Hematopoietic multipotent progenitor cell treated with erythropoietin and hydrocortisone succinate and interleukin-3 and kit ligand, for 4 days (in vitro differentiated cells): ENCODE measurements at places on chromosomes 7 and 10.
A peak's percentile ranks its signal among the peaks of the same experiment; 100 is the strongest.

- DNase-seq, result no peak
These were observed 361.1 kb downstream of the GLRX3 start for GRCh38 chr10:130497056-130498010.

DNA sequence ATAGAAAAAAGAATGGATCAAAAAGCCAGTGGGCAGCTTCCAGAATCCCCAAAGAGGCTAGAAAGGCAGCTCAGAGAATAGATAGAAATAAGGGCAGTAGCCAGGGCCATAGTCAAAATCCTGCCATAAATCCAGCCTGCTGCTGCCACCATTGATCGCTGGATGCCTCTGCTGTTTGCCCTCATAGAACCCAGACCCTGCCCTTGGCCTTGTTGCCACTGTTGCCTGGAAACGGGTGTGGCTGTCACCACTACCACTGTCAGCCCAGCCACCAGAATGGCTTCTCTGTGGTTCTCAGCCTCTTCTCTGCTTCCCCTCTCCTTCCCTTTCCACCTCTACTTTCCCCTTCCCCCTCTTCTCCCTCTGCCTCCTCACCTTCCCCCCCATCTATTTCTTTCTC, 57.8 kb downstream of the HHEX start:
- peak; percentile 84 for DNase-seq

GRCh38 chr10:49534670-49535381, 4.1 kb downstream of the ERCC6 start:
- peak; percentile 20 for DNase-seq

- DNase-seq, result no peak
These were observed 191.9 kb downstream of the CDK14 start for GRCh38 chr7:90788052-90788451.

GRCh38 chr10:117968354-117969182, 78.2 kb downstream of the RAB11FIP2 start:
- no peak for DNase-seq

GRCh38 chr7:107332488-107333269, 137.2 kb upstream of the GPR22 start:
- peak; percentile 76 for DNase-seq

GRCh38 chr7:2774935-2775334, 69.2 kb downstream of the GNA12 start:
- no peak for DNase-seq

DNA sequence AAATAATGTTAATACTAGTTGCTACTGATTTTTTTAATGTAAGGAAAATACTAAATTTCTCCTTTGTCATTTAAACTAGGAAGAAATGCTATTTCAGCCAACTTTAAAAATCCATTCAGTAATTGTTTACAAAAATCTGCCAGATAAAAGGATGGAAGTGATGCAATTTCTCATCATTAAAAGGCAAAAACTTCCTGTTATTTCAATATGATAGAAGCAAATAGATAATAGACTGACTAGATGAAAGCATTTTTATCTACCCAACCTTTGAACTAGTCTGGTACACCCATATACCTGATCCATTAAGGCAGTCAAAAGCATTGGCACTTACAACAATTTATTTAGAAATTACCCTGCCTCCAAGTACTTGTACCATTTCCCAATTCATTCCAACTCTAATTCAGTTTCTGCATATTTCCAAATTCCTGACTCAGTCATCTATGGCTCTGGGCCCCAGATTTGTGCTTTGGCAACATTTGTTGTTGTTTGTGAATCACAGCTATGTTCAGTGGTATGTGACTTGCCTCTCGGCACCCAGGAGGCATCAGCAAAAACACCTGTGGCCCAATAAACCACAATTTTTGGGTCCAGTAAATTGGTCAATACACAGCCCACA, 482.6 kb upstream of the SEMA3A start:
- no peak for DNase-seq

DNA sequence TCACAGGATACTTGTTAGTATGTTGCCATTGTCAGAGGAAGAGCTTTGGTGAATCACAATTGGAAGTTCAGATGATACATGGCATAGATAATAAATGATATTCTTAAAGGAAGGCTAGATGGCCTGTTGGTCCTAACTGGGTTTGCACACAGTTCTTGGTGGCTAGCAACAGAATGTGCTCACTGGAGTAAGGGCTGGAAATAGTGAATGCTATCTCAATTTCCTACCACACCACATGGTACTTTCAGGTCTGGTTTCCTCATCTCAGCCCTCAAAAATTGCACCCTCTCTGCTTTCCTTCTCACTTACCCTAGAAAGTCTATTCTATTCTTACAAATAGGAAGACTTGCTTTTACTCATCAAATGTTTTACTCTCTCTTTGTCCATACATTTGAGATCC, 622.5 kb downstream of the ANKRD7 start:
- no peak for DNase-seq

- DNase-seq, result no peak
These were observed 502.6 kb upstream of the AUTS2 start for GRCh38 chr7:69095649-69096048.

GRCh38 chr10:98424295-98425254, 9.6 kb upstream of the PYROXD2 start:
- no peak for DNase-seq

DNA sequence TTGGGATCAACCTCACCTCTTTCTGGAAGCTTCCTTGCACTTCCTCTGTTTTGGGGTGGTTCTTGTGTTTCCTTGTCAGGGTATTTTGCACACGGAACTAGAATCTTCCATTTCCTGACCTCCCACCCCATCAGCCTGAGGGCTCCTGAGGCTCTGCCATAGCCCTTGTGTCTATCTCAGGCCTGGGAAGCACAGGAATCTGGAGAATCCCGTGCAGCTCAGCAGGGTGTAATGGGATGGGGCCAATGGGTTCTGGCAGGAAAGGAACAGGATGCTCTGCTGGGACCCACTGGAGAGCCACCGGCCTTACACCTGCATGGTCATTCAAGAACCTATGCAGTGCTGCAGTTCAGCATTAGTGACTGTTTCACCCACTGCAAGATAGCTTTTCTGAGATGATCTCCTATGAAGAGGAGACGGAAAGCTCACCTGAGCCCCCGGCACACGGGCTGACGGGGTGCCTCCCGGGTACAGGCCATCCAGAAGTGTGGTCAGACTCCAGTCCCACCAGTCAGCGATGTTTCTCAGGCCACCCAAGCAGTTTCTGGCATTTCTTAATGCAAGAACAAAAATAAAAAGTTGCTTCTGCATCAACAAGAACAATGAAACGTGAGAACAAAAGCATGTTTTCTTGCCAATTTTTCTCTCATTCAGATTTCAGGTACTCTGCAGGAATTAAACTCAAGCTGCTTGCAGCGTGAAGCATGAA, 133.2 kb downstream of the PKD1L1 start:
- no peak for DNase-seq

GRCh38 chr10:71512312-71512711, 115.6 kb downstream of the CDH23 start:
- DNase-seq, result no peak

DNA sequence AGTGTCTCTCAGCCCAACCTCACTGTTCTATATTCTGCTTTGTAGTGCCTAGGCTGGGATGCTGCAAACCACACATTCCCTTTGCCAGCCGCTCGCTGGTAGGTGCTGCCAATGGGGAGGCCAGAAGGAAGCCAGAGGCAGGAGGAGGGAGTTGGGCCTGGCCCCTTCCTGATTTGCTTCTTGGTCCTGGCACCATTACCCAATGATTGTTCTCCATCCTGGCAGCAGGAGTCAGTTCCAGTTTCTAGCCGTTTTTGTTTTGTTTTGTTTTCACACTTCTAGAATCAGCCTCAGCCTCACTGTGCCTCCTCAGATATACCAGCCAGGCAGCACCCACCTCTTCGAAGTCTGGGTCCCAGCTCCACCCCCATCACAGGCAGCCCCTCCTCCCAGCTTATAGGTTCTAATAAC, 27.4 kb upstream of the LOXL4 start:
- DNase-seq, result no peak

GRCh38 chr7:40199076-40199802, 64.4 kb downstream of the SUGCT start:
- DNase-seq, result peak; percentile 53

- no peak for DNase-seq
These were observed 61.5 kb upstream of the GDF10 start for GRCh38 chr10:47238331-47239095.

- DNase-seq, result no peak
These were observed 36.2 kb downstream of the VIPR2 start for GRCh38 chr7:159108491-159108890.

- no peak for DNase-seq
These were observed 10.7 kb upstream of the INSYN2A start for GRCh38 chr10:127207081-127207480.

GRCh38 chr7:150717814-150718420, 1.5 kb downstream of the GIMAP1 start:
- peak; percentile 38 for DNase-seq

- DNase-seq, result peak; percentile 96
These were observed 5.0 kb upstream of the TNRC18 start for GRCh38 chr7:5428478-5429252.

DNA sequence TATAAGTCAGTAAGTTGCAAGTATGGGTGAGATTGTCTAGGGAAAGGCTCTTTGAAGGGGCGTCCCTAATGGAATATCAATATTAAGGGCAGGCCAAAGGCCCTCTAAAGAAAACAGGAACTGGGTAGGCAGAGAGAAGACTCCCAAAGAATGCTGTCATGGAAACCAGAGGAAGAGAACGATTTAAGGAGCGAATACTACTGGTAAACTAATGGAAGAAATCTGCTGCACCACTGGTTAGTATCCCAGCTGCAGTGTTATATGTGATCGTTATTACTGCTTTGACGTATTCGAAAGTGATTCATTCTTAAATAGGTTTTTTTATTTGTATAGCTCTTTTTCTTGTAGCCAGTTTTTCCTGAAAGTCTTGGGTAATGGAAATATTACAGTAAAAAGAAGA, 1.3 kb downstream of the CASP2 start:
- DNase-seq, result peak; percentile 55

DNA sequence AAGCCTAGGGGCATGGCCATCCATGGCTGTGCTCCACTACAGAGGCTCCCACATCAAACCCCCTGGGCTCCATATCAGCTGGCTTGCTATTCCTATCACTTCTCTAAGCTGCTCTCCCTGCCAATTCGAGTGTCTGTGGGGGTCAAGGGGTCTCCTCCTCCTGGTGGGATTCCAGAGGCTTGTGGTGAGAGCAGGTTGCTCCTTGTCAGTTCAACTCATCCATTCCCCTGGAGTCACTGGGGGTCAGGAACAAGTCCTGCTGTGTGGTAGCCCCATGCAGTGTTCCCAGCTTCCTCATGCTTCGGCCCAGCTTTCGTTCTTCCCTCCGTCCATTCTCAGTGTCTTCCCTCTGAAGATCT, 86.6 kb upstream of the UNC5B start:
- no peak for DNase-seq

DNA sequence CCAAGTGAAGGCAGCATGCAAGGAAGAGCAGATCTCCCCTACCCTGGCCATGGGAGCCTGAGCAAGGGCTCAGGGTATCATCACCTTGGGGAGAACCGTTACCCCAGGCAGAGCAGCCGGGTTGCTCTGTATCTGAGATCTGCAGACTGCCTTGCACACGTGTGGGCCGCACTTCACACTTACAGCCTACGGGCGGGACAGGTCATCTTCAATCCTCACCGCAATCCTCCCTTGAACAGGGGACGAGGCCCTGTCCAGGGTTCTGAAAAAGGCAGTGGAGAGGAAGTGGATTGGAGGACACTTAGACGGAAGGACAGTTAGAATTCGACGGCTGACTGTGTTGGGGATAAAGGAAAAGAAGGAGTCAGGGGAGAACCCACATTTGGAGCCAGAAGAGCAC, 51.4 kb downstream of the NPS start:
- DNase-seq, result peak; percentile 25

DNA sequence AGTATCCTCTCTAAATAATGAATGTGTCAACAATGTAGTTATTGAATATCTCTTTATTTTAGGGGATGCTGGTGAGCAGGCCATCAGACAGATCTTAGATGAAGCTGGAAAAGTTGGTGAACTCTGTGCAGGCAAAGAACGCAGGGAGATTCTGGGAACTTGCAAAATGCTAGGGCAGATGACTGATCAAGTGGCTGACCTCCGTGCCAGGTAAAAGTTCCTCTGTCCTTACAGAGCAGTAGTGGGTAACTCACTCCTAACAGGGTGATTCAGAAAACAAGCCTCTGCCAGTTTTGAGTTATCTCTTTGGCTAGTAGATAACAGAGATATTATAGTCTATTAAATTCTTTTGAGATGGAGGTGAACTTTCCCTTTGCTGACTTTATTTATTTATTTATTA, 67.3 kb downstream of the AP3M1 start:
- no peak for DNase-seq

- DNase-seq, result no peak
These were observed 261.7 kb downstream of the GALNT17 start for GRCh38 chr7:71393661-71394060.

- DNase-seq, result no peak
These were observed 147.0 kb downstream of the OAT start for GRCh38 chr10:124271676-124272075.

DNA sequence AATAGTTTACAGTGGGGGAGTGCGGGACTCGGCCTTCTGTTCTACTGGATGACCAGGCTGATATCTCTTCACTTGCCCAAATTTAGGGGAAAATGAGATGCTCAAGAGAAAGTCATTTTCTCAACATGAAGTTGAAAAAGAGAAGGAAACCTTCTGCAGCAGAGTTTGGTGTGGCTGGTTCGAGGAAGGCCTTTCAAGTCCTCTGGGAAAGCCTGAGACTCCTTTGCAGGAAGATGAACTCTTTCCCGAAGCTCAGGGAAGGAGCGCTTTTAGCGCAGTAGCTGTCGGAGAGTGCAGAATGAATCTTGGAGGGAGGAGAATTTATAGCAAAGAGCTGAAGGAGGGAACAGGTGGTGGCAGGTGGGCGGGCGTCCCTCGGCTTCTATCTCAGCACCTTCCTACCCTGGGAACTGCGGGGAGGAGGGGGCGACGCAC, at the start of gene ATOH7:
Gene ATOH7, minus strand, starts transcription at position 297 of the 435 bp plus-strand sequence. CDS start 436 bp downstream, outside the sequence.
- DNase-seq, result no peak

- no peak for DNase-seq
These were observed 82.8 kb upstream of the CPXM2 start for GRCh38 chr10:123974406-123974805.

DNA sequence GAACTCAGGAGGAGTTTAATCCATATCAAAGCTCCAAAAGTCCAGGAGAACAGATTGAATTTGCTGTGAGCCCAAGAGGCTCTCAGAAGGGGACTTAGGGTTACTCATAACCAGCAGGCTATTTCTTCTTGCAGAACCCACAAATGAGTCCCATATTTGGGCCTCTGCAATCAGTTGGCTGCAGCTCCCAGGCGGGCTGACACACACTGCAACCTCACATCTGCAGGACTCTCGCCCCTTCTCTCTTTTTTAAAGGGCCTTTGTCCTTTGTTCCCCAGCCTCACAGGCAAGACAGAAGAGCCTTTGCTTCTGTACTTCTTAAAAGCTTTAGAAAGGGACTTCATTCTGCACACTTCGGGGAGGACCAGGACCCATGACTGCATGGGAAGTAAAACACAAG, 26.7 kb downstream of the CREB3L2 start:
- DNase-seq, result peak; percentile 62

- DNase-seq, result no peak
These were observed 20.8 kb upstream of the HGF start for GRCh38 chr7:81790686-81791085.

GRCh38 chr10:34768972-34769330, 46.1 kb downstream of the PARD3 start:
- DNase-seq, result no peak

- DNase-seq, result no peak
These were observed 60.3 kb upstream of the PLXNA4 start for GRCh38 chr7:132636581-132636980.
